ENCODE measurements at places on chromosomes 6 and 20.

DNA sequence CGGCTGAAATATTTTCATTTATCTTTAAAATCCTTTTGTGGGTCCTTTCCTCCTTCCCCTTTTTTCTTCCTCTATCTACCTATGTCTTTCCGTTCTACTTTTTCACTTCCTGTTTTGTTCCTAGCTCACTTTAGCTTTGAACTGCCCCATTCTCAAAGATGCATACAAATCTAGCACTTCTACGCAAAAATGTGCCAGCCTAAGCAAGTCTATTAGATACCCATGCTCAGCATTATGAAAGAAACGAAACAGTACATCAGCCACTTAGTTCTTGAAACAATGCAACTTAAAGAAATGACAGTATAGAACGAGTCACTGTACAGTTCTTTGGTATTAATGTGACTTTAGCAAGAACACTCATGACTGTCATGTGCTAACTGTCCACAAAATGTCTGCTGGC, 47.3 kb upstream of the MARCKS start:
- no peak for DNase-seq

DNA sequence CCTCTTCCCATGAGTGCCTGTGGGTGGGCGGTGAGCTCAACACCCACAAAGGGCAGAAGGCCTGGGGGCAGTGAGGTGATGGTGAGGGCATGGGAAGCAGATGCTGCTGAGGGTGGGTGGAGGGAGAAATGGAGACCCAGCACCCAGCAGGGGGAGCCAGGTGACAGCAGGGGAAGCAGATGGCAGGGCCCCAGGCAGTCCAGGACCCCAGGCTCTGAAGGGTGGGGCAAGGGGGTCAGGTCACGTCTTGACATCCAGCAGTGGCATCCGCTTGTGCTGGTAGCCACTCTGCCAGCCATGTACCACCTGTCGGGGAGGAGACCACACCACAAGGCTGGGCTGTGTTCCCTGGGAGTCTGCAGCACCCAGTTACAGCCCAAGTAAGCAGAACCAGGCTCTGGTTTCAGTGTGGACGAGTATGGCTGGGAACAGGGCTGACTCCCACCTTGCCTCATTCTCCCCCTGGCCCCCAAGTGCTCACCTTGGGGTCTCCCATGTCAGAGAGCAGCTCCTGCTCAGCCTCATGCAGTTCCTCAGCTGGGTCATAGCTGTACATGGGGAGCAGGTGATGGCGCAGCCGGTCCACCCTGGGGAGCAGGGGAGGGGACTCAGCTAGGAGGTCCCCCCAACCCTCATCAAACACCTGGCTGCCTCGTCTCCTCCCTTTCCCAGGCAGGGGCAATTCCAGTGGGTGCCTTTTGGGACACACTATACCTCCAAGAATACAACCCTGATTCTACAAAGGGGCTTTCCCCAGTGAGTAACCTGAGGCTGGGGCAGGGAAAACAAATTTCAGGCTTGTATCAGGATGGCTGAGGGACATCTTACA, 2.0 kb downstream of the SMIM29 start:
- DNase-seq = peak; percentile 58

GRCh38 chr6:154218301-154218700, 138.3 kb downstream of the IPCEF1 start:
- no peak for DNase-seq

- DNase-seq = no peak
These were observed 60.8 kb downstream of the TTI1 start for GRCh38 chr20:37972256-37973058.

GRCh38 chr20:45812157-45813005, at the start of gene UBE2C:
TSS of gene UBE2C (plus strand) at chr20:45812644. CDS start at chr20:45812696, 52 bp downstream.
- peak; percentile 92 for DNase-seq

DNA sequence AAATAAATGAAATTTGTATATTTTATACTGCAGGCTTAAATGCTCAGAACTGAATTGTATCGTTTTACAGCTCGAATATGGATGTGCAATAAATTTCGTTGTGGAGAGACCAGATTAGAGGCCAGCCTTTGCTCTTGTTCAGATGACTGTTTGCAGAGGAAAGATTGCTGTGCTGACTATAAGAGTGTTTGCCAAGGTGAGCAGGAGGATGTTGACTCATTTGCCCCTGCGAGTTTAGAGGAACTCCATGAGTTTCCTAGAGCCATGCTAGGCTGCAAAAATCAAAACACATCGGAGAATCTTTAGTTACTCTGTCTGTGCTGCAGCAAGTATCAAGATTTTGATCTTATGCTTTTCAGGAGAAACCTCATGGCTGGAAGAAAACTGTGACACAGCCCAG, 15.4 kb downstream of the ENPP3 start:
- DNase-seq = no peak

GRCh38 chr20:20435453-20435852, 67.5 kb downstream of the INSM1 start:
- no peak for DNase-seq

DNA sequence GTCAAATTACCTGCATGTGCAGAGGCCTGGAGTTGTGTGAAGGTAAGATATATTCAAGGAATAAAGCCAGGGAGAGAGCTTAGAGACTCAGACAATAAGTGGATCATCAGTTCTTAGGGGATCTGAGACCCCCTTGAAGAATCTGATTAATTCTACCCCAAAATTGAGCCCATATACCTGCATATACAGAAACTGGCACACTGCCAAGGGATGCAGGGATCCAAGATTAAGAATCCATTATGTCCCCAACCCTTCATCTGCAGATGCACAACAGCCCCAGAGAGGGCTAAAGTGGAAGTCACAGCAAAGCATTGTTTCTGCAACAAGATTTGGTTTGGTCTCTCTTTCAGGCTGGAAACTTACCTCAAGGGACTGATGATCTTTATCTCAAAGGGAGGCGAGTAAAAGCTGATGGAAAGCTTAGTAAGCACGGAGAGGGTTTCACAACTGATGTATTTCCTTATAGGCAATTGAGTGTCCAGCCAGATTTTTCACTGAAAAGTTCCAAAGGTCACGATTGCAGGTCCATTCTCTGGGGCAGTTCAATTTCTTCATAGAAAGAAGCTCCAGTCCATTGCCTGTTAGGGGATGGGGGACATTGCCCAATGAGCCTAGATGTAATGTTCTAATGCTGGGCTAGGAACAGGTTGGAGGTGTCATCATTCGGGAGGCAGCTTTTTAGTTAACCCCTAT, 20.9 kb upstream of the STK35 start:
- no peak for DNase-seq

- DNase-seq = no peak
These were observed 89.1 kb upstream of the TOX2 start for GRCh38 chr20:43825581-43825980.

DNA sequence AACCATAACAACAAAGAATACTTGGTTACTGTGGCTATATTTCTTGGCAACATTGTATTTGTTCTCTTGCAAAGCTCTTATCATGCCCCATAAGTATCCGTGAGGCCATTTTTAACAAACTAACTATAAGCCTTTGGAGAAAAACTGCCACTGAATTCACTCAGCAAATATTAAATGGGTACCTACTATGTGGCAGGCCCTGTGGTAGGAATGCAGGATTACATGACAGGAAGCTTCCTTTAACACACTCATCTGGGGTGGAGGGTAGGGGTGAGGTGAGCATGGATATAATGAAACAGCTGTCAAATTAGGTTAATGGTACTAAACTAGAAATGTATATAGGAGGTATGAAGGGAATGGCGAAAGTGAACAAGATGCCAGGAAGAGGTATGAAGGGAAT, 504.8 kb downstream of the MEI4 start:
- DNase-seq = no peak

DNA sequence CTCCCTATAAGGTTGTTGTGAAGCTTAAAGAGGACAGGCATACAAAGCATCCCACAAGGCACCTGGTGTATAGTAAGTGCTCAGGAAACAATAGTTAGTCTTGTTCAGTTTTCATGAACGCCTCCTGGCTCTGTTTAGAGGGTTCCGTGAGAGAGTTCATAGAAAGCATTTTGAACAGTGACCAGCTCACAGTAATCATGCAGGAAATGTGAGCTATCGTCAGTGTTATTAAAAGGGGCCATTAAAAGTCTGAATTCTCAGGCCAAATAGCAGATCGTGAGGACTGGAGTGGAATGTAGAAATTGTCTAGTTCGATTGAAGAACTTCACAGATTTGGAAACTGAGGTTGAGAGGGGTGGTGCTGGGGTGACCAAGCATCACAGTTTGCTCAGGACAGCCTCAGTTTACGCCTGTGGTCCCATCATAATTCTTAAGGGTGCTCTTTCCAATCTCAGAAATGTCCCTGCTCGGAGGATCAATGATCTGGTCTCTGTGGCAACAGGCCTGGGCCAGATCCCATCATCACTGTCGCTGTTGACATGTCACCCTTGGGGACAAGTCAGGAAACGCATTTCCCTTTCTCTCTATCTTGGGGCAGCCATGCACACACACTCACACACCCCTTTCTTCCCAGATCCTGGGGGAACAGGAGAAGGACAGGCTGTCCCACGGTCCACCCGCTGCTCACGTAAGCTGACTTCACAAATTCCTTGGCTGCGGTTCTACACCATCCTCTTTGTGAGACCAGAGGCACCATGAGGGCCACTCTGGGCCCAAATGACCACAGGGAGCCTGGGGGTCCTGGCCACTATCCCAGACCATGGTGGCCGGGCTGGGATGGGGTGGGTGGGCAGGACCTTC, 7.2 kb downstream of the TGM2 start:
- DNase-seq = no peak

DNA sequence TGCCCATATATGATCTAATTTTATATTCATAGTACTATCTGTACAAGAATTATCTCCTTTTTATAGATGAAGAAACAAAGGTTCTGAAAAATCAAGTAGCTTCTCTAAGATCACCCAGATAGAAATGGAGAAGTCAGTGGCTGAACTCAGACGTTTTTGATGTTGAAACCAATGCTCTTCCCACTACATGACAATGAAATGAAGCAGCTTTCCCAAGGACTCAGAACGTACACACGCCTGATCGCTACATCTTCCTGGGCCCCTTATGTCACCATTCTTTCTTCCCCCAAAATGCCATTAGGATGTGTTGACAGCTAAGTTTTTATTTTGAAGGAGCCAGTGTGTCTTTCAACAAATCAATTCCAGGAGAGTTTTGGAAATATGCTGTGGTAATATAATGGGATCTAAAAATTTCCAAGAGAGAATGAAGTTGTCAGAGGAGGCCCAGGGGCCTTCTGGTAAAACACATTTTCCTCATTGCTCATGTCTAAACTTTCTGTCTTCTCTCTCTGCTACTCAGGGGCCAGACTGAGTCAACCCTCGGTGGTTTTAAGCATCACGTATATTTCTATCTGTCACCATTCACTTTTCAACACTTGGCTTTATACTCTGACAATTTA, 98.1 kb upstream of the COL21A1 start:
- no peak for DNase-seq

- no peak for DNase-seq
These were observed 263.2 kb downstream of the GJA1 start for GRCh38 chr6:121698617-121699016.

GRCh38 chr20:57772349-57772964, 62.6 kb upstream of the PMEPA1 start:
- DNase-seq = no peak

DNA sequence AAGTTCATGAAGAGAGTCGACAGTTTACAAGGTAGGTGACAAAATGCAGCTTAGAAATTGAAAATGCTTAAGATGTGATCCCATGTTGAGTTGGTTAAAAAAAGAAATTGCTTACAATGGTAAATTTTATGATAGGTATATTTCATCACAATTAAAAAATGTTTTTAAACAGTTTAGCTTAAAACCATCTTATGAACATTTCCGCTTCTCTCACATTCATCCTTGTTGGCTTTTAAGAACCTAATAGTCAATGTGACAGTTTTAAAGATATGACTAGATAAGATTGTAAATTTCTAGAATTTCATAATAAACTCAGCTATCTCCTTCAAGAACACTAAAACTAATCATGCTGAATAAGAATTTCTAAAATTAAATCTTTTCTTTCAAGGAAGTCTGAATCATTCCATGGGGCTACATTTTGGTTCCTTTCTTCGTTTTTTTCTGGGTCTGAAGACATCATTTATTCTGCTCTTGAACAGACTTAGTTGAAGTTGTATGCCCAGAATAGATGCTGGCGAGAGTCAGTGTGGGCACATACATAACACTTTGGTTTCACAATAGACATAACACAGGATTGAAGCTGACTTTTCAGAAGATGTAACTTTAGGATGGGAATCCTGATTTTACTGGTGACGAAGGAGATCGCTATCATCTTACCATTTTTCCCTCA, 35.9 kb upstream of the LTV1 start:
- no peak for DNase-seq

DNA sequence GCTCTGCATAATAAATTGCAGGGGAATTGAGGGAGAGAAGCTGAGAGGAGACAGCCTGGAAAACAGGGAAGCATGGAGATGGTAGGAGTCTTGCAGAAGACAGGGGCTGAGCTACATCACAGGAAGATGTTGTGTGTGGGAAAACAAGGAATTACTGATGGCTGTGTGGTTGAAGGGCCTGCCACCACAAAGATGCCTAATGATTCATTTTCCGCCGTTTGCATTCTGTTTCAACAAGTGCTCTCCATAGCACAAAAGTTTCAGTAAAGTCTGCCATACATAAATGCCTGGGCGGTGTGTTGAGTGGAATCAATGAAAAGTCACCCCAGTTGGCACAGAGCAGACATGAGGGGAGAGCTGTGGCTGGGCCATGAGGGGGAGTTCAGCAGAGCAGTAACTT, 5.6 kb upstream of the KLHL31 start:
- no peak for DNase-seq

DNA sequence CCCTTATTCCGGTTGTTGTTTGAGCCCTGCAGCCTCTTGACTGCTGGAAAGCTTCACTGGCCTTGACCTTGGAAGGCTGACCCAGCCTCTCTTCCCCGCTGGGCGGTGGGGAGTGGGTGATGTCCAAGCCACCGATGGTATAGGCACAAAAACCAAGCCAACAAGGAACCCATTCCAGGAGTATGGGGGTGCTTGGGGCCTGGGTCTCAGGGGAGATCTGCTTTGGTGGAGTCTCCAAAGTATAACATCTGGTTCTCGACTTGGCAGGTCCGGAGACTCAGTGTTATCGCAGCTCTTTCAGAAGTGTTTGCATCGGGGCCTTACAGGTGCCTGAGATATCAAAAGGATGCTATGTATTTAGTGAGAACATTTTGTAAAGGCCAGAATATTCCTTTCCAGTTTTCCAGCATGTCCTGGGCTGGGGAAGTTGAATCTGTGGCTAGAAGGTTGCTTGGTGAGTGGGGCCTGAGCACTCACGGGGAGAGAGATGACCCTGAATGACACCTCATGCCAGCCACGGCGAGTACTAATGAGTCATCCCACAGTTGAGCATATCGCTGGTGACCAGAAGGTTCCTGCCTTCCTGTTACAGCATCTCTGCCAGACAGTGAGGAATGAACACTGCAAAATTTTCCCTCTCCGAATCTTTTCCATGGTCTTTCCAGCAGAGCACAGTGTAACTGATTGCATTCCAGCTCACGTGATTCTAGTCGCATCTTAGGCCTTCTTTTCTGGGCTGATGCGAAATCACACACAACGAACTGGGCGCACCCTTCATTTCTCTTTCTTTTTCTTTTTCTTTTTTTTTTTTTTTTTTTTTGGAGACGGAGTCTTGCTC, 133.9 kb downstream of the ZDHHC14 start:
- no peak for DNase-seq
